Temporal lobe (tissue), 4 donors: ENCODE measurements at places on chromosomes 6 and 20. TPM values are rescaled to one million over a fixed set of nuclear protein-coding genes. Genes with fewer than 3 reads are reported as not detected.

The PDYN gene
- total RNA-seq, result 4.9 TPM

The HLA-DQA1 gene
- under 0.01 TPM for total RNA-seq

The TTLL9 gene
- 3.7 TPM for total RNA-seq

The FNDC1 gene
- total RNA-seq, result 3.2 TPM

The ADGRF1 gene
- not detected for total RNA-seq

The GPR63 gene
- total RNA-seq, result 8.6 TPM

The BPIFB2 gene
- not detected for total RNA-seq

The KHDRBS2 gene
- 55.8 TPM for total RNA-seq

The PCK1 gene
- under 0.01 TPM for total RNA-seq

The CYP39A1 gene
- 3.0 TPM for total RNA-seq

The SLC2A10 gene
- 5.4 TPM for total RNA-seq

The CEP57L1 gene
- total RNA-seq, result 52.9 TPM

The RNF114 gene
- 25.6 TPM for total RNA-seq

The GDAP1L1 gene
- 98.6 TPM for total RNA-seq

The CCN2 gene
- 16.2 TPM for total RNA-seq
